ENCODE measurements at places on chromosomes 1 and 21.

- H3K4me3 ChIP-seq = no peak overlapping the region
- H3K27me3 ChIP-seq = no peaks in the 10 kb centered on the region
- peaks cover 7% of the 10 kb centered on the region for H3K4me1 ChIP-seq
- peak; percentile 75 for DNase-seq
- H3K27ac ChIP-seq = no peak overlapping the region
- H3K36me3 ChIP-seq = no peaks in the 10 kb centered on the region
Measured at GRCh38 chr1:221435504-221435904, 306.4 kb downstream of the DUSP10 start.

DNA sequence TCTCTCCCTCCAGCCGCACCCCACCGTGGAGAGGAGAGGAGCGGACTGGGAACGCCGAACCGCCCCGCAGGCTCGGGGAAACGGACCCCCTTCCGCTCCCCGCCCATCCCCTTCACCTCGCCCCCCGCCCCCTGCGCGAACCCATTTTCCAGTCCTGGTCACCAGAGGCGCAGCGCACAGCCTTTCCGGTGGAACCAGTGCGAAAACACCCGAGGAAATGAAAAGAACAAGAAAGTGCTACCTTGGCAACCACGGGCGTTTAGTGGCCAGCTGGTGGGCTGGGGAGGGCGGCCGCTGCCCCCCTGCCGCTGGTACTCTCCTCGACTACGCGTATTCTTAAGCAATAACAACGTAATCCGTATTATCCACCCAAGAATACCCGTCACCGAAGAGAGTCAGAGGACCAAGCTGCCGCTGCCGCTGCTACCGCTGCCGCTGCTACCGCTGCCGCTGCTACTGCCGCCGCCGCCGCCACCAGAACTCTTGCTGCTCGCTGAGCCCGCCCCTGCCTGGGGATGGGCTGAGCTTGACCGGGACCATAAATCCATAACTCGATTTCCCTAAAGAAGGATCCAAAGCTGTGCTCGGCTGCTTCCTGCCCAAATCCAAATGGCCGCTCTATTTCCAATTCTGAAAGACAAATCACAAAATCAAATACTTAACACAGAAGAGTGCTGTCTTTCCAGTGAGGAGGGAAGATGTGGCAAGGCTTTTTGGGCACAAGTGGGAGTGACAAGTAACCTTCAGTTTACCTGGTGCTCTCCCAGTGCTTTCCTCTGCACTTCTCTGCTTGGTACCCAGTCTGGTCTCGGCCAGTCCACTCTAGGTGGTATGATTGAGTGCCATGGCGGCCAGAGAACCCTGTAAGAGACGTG is 125.2 kb upstream of the DPYD start:
- peaks cover 11% of the 10 kb centered on the region for H3K4me1 ChIP-seq
- H3K27me3 ChIP-seq = peaks cover 41% of the 10 kb centered on the region
- H3K27ac ChIP-seq = no peak overlapping the region
- peak; percentile 27 for DNase-seq
- peak overlapping the region; percentile 28 for H3K4me3 ChIP-seq

DNA sequence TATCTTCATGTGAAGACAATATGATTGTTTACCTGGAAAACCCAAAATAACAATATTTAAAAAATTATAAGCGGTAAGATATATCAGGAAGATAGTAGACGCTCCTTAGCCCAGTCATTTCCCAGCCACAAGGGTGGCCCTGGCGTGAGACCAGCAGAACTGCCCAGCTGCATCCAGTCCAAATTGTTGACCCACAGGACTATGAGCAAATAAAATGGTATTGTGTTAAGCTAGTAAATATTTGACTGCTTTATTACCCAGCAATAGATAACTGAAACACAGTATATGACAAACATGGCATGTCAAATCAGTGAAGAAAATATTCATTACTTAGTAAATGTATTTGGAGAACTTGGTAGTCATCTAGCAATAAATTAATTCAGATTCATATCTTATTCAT is 294.3 kb upstream of the SPAG17 start:
- H3K27me3 ChIP-seq = no peaks in the 10 kb centered on the region
- no peaks in the 10 kb centered on the region for H3K36me3 ChIP-seq
- no peak overlapping the region for H3K4me3 ChIP-seq
- DNase-seq = no peak
- no peaks in the 10 kb centered on the region for H3K4me1 ChIP-seq

- peak overlapping the region; percentile 42 for H3K27ac ChIP-seq
- H3K27me3 ChIP-seq = peaks cover 7% of the 10 kb centered on the region
- H3K4me3 ChIP-seq = no peak overlapping the region
- no peaks in the 10 kb centered on the region for H3K36me3 ChIP-seq
- no peak for DNase-seq
- peaks cover 17% of the 10 kb centered on the region for H3K4me1 ChIP-seq
Measured at GRCh38 chr1:54413732-54414131, 7.5 kb upstream of the SSBP3 start.

DNA sequence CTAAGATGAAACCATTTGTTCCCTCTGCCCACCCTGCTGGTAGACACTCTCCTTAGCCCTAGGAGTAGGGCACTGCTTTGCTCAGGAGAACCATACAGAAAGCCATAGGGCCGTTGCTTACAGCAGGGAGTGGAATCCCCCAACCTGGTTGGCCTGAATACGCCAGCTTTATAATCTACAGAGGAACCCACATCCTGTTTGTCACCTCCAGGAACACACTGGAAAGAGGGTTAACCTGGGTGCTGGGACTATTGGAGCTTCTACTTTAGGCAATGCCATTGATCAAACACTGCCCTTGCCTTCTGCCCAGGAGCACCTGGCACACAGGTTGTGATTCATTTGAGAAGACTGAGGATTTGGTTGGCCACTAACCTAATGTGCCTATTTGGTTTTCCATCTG is 124.8 kb downstream of the TNR start:
- H3K27me3 ChIP-seq = peaks cover 2% of the 10 kb centered on the region
- no peak for DNase-seq

DNA sequence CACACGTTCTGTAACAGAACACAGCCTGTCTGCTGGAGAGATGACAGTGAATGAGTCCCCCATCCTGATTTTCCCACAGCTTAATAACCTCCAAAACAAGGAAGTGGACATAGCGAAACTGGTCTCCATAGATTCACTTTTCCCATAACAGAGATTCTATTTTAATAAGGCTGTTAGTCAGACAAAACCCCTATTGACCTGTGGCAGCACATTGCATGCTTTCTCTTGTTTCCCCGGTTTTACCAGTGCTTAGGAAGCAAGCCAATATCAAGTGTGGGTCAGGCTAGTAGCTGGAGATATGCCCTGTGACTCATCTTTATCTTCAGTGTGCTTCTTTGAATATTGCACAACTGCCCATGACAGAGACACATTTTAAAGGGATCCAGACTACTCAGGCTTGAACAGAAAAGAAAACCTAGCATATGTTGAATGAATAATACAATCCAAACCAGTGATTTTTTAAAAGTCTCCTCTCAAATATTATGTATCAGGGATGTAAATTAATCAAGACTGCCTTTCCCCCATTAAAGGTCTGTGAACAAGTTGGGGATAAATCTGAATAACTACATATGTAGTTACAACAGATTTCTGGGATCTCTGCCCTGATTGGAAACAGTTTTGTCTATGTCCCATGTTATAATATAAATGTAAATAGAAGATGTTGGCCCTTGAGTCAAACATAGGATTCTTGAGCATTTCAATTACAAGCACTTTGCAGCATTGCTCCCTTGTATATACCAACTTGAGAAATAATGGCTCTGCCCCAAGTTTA is 11.9 kb upstream of the CLDN8 start:
- no peak overlapping the region for H3K4me3 ChIP-seq
- H3K27me3 ChIP-seq = no peaks in the 10 kb centered on the region
- H3K27ac ChIP-seq = peak overlapping the region; percentile 9
- no peaks in the 10 kb centered on the region for H3K36me3 ChIP-seq
- DNase-seq = peak; percentile 85

GRCh38 chr21:27425172-27425571 is 458.3 kb upstream of the ADAMTS5 start:
- DNase-seq = no peak
- peaks cover 13% of the 10 kb centered on the region for H3K4me1 ChIP-seq
- no peak overlapping the region for H3K27ac ChIP-seq
- H3K36me3 ChIP-seq = no peaks in the 10 kb centered on the region
- H3K27me3 ChIP-seq = no peaks in the 10 kb centered on the region
- H3K4me3 ChIP-seq = no peak overlapping the region

GRCh38 chr1:18440385-18441226 is 40.1 kb upstream of the KLHDC7A start:
- H3K27me3 ChIP-seq = peaks cover 3% of the 10 kb centered on the region
- DNase-seq = no peak
- no peaks in the 10 kb centered on the region for H3K4me1 ChIP-seq
- no peak overlapping the region for H3K4me3 ChIP-seq

GRCh38 chr21:28738882-28739281 is 253.8 kb downstream of the LTN1 start:
- H3K27ac ChIP-seq = no peak overlapping the region
- peaks cover 10% of the 10 kb centered on the region for H3K4me1 ChIP-seq
- no peaks in the 10 kb centered on the region for H3K36me3 ChIP-seq
- no peak for DNase-seq

- DNase-seq = no peak
- H3K4me3 ChIP-seq = no peak overlapping the region
- no peaks in the 10 kb centered on the region for H3K4me1 ChIP-seq
- H3K36me3 ChIP-seq = no peaks in the 10 kb centered on the region
- H3K27ac ChIP-seq = no peak overlapping the region
Measured at GRCh38 chr1:168553680-168554553, 10.1 kb upstream of the XCL2 start.

- no peak overlapping the region for H3K27ac ChIP-seq
- no peak overlapping the region for H3K4me3 ChIP-seq
- no peak for DNase-seq
- H3K36me3 ChIP-seq = no peaks in the 10 kb centered on the region
- H3K27me3 ChIP-seq = no peaks in the 10 kb centered on the region
Measured at GRCh38 chr1:42392255-42392654, 11.7 kb downstream of the RIMKLA start.

DNA sequence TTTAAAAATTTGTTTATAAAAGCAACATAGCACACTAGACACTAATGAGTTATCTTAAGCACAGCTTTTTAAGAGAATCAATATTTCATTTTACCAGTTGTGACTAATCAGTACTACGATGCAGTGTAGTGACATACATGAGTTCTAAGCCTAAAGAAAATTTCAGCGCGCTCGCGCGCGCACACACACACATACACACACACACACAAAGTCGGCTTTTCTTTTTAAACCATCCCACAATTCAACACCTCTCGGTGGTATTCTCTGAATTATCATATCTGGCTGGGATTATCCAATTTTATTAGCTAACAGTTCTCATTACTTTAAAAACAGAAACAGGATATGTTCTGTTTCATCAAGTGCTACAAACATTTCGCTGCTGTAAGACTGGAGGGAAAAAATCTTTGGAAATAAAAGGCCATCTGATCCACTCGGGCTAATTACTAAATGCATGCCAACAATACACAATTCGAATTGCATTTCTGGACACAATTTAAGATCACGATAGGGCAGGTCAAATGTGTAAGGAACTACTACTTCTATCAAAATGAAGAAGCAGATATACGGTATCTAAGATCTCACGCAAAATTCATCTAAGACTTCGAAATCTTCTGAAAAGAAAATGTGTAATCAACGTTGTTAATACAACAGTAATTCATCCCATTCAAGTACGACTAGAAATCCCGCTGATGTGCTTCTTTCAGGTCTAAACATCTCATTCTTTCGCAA is 1.2 kb downstream of the TUT4 start:
- peak overlapping the region; percentile 95 for H3K27ac ChIP-seq
- DNase-seq = peak; percentile 42
- H3K36me3 ChIP-seq = no peaks in the 10 kb centered on the region
- H3K4me3 ChIP-seq = peak overlapping the region; percentile 85

- no peaks in the 10 kb centered on the region for H3K27me3 ChIP-seq
- DNase-seq = no peak
- no peaks in the 10 kb centered on the region for H3K36me3 ChIP-seq
- H3K4me3 ChIP-seq = no peak overlapping the region
- no peak overlapping the region for H3K27ac ChIP-seq
Measured at GRCh38 chr1:174818014-174818616, 181.6 kb upstream of the CACYBP start.

Data from muscle of leg (tissue), 16 donors.